ENCODE measurements at places on chromosomes 5 and 9.

DNA sequence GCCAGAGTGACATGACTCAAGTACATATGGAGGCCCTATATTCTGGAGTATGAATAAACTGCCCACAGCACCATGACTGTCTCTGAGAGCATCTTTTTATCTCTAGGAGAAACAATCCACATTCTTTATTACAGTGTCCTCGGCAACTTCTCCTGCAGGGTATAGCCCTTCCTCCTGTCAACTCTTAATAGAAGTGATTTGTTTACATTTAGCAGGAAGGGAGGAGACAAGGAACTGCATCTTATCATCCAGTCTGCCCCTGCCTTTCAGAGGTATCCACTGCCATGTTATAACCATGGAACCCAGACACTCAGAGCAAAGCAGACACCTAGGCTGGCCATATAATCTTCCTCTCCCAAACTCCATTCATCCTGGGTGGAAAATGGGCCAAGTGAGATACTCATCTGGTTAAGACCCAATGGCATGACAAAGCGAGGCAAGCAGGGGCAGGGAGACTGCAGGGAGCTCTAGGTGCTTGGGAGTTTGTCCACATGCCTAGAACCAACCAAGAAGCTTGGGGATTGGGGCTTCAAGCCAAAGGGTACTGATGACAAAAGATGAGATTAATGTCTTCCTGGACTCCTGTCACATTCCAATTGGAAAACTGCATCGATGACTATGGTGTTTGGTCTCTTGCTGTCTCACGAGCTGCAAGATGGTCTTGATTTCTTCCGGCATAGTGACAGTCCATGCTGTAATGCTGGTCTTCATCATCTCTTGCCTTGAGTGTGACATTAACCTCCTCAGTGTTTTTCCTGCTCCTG lies 620.5 kb upstream of the KLF4 start:
- DNase-seq = no peak

GRCh38 chr5:119596046-119596445 lies 33.3 kb upstream of the FAM170A start:
- DNase-seq = no peak

GRCh38 chr5:128413356-128413755 lies 124.7 kb downstream of the FBN2 start:
- DNase-seq = no peak

- DNase-seq = no peak
Measured at GRCh38 chr5:146797658-146798057, 80.9 kb downstream of the PPP2R2B start.

GRCh38 chr5:73267766-73268435 lies 94.9 kb downstream of the TMEM174 start:
- DNase-seq = no peak

GRCh38 chr5:115372146-115372545 lies 75.7 kb upstream of the CCDC112 start:
- DNase-seq = no peak

- DNase-seq = no peak
Measured at GRCh38 chr5:155624597-155625241, 611.2 kb downstream of the KIF4B start.

- DNase-seq = no peak
Measured at GRCh38 chr5:61279725-61280124, 52.3 kb upstream of the ZSWIM6 start.

DNA sequence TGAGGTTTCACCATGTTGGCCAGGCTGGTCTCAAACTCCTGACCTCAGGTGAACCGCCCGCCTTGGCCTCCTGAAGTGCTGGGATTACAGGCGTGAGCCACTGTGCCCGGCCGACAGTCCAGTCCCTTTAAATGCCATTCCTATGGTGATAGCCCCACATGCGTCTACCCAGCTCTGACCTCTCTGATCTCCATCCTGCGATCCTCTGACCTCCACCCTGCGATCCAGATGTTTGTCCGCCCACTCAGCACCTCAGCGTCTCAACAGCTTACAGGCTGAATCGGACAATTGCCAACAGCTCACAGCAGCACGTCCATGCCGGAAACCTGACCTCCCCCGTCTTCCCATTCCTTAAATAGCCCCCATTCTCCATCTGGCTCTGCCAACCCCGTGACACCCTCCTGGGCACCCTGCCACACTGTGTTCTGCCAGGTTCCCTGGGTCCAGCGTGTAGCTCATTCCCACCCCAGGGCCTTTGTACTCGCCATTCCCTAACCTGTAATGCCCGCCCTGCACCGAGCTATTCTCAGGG lies 44.0 kb upstream of the RNU6ATAC start:
- DNase-seq = no peak

- DNase-seq = no peak
Measured at GRCh38 chr5:12799165-12799564, 894.9 kb upstream of the CTNND2 start.

- DNase-seq = no peak
Measured at GRCh38 chr9:96417661-96418082, 498 bp downstream of the ZNF367 start.

DNA sequence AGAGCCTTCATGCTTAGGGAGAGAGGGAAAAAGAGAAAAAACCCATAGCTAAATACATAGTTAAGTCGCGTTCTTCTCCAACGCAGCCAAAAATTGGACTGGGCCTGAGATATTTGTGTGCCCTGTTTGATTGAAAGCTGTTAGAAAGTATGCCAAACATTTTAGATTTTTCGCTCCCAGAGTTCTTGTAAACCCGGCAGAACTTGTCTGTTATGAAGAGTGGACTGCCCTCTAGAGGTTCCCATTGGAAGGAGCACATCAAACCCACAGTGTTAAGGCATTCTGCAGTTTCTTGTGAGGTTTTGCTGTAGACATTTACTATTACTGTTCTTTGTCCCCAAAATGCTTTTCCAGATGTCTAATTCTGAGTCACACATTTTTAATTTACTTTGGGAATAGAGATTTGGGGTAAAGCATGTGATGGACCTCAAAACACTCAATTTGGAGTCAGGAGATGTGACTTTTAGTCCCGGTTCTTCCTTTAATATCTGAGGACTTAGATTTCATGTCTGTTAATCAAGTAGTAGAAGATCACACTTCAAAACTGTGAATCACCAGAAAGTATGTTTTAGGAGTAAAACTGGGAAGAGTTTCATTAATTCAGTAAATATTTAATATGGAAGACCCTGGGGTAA lies 96.6 kb downstream of the PCSK1 start:
- peak; percentile 76 for DNase-seq

DNA sequence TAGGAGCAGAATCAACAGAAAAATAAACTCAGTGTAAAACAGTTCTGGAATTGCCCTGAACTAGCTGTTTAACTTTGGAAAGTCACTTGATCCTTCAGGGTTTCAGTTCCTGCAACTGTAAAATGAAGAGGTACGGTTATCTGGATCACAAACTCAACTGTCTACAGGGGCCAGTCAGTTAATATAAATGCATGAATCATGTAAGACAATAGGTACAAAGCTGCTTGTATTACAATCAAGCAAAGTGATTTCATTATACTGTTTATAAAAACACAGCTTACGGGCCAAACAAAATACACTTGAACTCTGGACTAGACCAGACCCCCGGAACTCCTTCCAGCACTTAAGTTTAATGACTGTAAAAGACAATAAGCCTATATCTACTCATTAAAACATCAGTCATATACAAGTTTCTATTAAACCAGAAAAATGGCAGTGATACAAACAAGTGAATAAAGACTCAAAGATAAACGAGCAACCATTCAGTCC lies 73.0 kb downstream of the MRPS27 start:
- no peak for DNase-seq

DNA sequence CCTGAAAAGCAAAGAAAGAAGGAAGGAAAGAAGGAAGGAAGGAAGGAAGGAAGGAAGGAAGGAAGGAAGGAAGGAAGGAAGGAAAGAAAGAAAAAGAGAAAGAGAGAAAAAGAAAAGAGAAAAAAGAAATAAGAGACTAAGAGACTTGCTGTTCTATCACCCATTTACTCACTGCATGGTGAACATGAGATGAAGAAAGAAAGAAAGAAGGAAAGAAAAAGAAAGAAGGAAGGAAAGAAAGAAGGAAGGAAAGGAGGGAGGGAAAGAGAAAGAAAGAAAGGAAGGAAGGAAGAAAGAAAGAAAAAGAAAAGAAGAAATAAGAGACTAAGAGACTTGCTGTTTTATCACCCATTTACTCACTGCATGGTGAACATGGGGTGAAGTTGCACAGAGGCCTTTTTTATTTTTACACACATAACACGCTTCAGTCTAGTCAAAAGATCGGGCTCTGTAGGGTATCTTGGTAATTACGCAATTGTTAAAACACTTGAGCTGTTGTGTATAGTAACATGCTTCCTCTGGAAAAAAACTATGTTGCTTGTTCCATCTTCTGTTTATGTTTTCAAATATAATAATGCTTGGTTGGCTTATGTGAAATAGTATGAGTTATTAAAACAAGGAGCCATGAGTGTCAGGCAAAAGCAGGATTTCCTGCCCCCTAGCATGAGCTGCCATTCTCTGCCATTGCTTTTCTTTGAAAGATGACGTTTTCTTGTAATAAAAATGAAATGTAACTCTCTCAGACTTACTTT lies 119.3 kb upstream of the ZNF608 start:
- no peak for DNase-seq

- DNase-seq = no peak
Measured at GRCh38 chr9:109477258-109478050, 20.7 kb downstream of the PTPN3 start.

- no peak for DNase-seq
Measured at GRCh38 chr5:1938310-1939000, 55.7 kb upstream of the IRX4 start.

DNA sequence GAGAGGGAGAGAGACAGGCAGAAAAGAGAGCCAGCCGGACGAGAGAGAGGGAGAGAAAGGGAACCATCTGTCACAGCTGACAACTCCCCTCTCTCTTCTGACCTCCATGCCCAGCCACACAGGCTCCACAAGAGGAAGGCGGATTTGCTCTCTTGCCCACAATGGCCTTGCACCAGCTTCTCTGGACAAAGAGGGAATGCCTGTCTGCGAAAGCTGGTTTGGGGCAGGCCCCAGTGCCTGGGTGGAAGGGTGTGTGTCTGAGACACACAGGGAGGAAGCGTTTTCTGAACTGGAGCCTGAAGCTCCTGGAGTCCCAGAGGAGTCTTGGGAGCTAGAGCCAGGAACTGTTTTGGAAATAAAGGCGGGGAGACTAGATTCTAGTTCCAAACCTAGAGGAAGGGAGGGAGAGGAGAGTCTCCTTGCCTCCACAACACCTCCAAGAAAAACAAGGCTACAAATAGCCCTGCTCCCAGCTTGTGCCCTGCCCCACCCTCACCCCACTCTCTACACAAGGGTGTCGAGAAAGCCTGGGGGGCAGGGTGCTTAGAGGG lies 12.5 kb downstream of the C1QTNF2 start:
- DNase-seq = no peak

GRCh38 chr9:134546746-134547145 lies 94.9 kb upstream of the COL5A1 start:
- DNase-seq = no peak

GRCh38 chr9:130029223-130029973 lies 13.6 kb downstream of the FNBP1 start:
- DNase-seq = peak; percentile 78

DNA sequence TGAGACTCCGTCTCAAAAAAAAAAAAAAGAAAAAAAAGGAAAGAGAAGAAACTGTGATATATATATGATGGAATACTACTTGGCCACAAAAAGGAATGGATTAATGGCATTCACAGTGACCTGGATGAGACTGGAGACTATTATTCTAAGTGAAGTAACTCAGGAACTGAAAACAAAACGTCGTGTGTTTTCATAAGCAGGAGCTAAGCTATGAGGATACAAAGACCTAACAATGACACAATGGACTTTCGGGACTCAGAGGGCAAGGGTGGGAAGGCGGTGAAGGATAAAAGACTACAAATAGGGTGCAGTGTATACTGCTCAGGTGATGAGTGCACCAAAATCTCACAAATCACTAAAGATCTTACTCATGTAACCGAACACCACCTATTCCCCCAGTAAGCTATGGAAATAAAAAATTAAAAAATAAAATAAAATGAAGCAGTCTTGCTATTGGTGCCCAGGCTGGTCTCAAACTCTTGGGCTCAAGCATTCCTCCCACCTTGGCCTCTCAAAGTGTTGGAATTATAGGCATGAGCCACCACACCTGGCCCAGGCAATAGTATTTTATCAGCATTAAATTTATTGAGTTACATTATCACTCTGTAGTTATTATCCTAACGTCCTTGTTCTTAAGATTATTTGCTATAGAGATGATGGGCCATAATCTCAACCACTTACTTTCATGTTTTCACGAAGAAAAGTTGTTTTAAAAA lies 71.5 kb upstream of the GPBP1 start:
- no peak for DNase-seq

Data from activated effector memory CD4-positive, alpha-beta T cell treated with anti-CD3 and anti-CD28 coated beads, Interleukin-2, amount 50 U/mL, for 16 hours (primary cell).